ENCODE measurements at places on chromosomes 7 and 10.

DNA sequence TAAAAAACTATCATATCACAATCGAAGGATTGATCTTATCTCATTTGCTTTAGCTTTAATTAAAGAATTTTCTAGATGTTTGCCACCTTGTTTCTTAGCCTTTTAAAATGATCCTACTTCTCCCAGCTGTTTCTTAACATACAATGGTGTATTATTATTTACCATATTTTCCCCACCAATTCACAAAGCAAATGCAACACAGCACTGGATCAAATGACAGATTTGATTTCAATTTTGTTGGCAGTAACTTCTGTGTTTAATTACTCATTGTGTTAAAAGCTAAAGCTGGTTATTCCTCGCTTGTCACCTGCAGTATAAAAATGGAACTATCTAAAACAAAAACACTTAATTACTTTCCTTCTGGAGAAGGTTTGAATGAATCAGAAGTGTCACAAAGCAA is 19.6 kb downstream of the SVIL start:
- no peak for DNase-seq

DNA sequence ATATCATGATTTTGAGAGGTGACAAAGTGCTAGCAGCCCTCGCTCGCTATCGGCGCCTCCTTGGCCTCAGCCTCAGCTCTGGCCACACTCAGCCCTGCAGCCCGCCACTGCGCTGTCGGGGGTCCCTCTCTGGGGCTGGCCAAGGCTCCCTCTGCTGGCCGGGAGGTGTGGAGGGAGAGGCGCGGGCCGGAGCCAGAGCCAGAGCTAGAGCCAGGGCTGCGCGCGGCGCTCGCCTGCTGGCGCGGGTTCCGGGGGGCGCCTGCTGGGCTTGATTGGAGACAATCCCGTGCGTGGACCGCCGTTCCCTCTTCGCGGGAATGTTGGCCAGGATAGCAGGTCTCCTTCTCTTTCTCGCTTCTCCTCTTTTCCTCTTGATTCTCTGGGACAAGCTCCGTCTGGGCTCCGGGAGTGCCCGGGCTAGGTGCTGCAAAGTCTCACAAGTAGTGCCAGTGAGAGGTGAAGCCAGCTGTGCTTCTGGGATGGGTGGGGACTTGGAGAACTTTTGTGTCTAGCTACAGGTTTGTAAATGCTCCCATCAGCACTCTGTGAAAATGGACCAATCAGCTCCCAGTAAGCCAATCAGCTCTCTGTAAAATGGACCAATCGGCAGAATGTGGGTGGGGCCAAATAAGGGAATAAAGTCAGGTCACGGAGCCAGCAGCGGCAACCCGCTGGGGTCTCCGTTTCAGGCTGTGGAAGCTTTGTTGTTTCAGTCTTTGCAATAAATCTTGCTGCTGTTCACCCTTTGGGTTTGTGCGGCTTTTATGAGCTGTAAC is 43.4 kb upstream of the ELMO1 start:
- peak; percentile 32 for DNase-seq

DNA sequence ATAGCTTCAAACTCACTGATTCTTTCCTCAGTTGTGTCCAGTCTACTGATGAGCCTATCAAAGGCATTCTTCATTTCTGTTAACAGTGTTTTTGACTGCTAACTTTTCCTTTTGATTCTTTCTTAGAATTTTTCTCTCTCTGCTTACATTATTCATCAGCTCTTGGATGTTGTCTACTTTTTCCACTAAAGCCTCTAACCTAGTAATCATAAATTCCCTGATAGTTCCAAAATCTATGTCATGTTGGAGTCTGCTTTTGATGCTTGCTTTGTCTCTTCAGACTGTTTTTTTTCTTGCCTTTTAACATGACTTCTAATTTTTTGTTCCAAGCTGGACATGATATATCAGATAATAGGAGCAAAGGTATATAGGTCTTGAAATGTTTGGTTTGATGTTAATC is 78.0 kb downstream of the ADAM22 start:
- no peak for DNase-seq

DNA sequence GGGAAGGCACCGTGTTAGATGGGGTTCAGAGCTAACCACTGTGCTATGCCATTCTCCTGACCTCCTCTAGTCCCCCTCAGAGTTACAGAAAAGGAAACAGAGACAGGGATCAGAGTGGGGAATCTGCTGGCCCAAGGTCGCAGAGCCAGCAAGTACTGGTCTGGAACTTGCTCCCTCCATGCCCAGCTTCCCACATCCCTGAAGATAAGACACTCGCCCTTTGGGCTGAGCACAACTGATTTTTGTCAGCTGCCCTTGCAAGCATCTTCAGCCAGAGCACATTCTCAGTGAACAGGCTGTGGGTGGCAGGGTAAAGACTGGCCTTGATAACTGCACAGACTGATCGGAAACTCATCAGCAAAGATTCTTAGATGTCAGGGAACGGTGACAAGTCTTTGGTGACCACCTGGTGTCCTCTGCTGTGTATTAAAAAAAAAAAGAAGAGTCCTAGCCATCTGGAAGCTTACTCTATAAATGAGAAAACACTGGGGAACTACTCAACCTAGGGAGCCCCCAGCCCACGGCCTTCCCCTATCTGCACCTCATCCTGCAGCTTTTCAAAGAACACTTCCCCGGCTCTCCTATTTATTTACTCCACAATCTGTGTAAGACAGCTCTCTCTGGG is 1.3 kb upstream of the SORBS1 start:
- no peak for DNase-seq

- no peak for DNase-seq
Observed at GRCh38 chr7:136664537-136664936, 203.9 kb upstream of the CHRM2 start.

DNA sequence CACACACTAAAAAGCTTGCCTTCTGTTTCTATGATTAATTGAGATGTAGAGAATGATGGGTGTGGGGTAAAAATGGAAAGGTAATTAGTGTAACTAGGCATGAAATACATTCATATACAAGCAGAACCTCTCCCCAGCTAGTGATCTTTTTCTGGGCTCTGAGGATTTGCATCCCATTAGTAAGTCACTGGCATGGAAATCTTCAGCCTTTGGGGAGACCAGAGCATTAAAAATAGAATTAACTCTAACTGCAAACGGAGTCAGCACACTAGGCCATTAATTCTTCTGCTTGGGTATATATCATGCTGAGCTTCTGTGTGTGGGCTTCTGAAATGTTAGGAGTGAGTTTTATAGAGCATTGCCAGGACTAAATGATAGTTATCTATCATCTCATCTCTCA is 128.9 kb downstream of the HDAC9 start:
- no peak for DNase-seq

DNA sequence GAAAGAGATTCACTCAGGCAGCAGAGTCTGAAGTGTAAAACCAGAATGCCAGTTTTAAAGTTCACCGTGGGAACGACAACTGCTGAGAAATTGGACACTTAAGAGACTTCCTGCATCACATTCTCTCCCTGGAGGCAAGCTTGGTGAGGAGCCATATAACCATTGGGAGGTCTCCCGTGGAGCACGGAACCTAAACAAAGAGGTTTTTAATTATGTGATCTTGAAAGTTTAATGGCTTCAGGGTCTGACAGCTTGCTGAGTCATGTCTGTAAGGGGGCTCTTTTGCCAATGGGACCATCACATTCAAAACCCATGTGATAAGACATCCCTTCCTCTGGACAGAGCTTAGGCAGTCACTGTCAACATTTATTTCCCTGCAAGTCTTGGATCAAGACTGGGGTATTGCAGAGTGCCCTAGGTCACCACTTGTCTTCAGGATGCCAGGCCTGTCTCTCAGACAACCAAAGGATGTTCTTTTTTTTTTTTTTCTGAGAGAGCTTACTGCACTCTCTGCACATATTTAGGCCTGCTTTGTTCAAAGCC is 674.4 kb downstream of the TYW1 start:
- no peak for DNase-seq

- DNase-seq = no peak
Observed at GRCh38 chr7:80277434-80278427, 143.1 kb downstream of the GNAI1 start.

- DNase-seq = no peak
Observed at GRCh38 chr7:127438836-127439235, 46.3 kb upstream of the ZNF800 start.

DNA sequence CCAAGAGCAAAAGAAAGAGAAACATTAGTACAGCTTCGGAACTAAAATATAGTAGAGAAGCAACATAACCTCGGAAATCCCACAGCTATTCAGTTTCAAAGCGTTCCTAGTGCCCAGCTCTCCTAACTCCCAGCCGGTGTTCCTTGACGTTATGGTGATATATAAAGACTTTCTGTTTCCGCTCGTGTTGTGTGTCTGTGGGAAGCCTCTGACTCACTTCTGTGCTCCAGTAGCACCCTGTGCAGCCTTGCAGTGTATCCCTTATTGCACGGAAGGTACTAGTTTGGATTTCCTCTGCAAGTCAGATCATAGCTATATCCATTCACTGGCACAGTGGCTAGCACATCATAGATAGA is 535 bp downstream of the ASAH2B start:
- DNase-seq = no peak

- no peak for DNase-seq
Observed at GRCh38 chr7:5750031-5750653, 31.3 kb downstream of the RNF216 start.

- no peak for DNase-seq
Observed at GRCh38 chr7:151814400-151815009, 62.4 kb downstream of the PRKAG2 start.

DNA sequence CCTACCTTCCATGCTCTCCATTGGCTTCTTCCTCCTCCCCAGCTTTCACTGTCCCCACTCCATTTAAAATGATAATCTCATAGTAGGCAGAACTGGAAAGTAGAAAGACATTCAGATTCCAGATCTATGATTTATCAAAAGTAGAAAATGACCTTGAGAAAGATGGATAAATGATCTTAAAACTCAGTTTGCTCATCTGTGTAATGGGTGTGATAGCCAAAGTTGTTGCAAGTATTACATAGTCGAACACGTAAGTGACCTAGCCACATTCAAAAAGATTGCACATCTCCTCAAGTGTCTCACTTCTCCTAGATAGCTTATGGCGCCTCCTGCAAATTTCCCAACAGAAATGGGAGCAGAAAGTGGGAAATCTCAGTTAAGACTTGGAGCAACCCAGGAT is 89.8 kb upstream of the FGL2 start:
- DNase-seq = no peak

GRCh38 chr7:27213433-27214238 is 13.7 kb upstream of the HOXA13 start:
- no peak for DNase-seq

- no peak for DNase-seq
Observed at GRCh38 chr7:75795831-75796285, 17.7 kb downstream of the CCL24 start.

- no peak for DNase-seq
Observed at GRCh38 chr7:18402488-18403183, 92.9 kb upstream of the HDAC9 start.

- peak; percentile 27 for DNase-seq
Observed at GRCh38 chr10:69968830-69969229, 83.8 kb upstream of the MACROH2A2 start.

GRCh38 chr7:26479581-26479980 is 187.9 kb downstream of the SNX10 start:
- no peak for DNase-seq

GRCh38 chr10:23994459-23995046 is 214.4 kb upstream of the KIAA1217 start:
- DNase-seq = no peak

GRCh38 chr7:129166745-129167144 is 21.7 kb upstream of the SMO start:
- no peak for DNase-seq

GRCh38 chr10:58919927-58920654 is 256.4 kb upstream of the PHYHIPL start:
- no peak for DNase-seq

DNA sequence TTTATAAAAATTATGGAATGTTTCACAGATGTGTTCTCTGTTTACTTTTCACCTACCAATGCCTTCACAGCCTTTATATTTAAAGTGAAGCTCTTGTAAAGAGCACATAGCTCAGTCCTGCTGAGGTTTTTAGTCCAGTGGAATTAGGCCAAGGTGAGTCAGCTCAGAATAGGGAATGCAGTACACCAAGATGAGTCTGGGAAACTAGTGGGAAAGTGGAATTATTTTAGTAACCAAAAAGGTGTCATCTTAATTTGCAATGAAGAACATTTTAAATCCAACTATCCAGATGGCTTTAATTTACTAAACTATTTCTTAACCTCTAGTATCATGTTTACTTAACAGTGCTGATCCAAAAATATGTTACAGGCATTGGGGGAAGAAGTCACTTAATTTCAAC is 236.3 kb upstream of the CTBP2 start:
- DNase-seq = no peak

DNA sequence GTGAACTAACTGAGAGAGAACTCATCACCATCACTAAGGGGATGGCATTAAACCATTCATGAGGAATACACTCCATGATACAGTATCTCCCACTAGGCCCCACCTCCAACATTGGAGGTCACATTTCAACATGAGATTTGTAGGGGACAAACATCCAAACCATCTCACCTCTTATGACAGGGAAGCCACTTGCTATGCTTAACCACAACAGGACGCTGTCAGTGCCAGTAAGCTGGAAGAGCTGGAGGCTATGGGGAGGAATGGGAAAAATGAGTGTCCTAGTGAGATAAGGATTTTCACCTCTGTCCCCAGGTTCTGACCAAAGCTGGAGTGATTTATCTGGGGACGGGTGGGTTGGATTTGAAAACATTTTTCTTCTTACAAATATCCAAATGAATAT is 17.6 kb downstream of the PLCE1 start:
- no peak for DNase-seq

DNA sequence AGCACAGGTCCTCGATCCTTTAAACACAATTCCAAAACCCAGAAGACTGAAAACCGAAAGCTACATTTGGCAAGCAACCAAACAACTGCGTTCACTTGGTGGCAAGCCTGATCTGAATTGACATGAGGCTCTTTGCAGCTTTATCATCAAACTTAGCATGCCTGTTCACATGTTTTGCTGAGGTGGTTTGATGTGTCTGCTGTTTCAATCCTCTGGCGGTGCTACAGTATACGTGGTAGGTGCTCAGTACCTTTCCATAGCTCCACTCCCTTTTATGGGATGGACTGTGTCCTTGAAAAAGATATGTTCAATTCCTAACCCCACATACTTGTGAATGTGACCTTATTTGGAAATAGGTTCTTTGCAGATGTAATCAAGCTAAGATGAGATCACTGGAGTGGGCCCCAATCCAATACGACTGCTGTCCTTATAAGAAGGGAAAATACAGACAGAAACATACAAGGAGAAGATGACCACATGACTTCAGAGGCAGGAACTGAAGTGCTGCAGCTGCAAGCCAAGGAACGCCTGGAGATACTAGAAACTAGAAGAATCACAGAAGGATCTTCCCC is 33.4 kb downstream of the CCDC6 start:
- DNase-seq = no peak

GRCh38 chr10:128220021-128220420 is 93.8 kb upstream of the MKI67 start:
- DNase-seq = no peak

- no peak for DNase-seq
Observed at GRCh38 chr7:36923943-36924436, 199.7 kb upstream of the AOAH start.

Data from NCI-H510A (cell line).